ENCODE measurements at places on chromosomes 12 and 14.

DNA sequence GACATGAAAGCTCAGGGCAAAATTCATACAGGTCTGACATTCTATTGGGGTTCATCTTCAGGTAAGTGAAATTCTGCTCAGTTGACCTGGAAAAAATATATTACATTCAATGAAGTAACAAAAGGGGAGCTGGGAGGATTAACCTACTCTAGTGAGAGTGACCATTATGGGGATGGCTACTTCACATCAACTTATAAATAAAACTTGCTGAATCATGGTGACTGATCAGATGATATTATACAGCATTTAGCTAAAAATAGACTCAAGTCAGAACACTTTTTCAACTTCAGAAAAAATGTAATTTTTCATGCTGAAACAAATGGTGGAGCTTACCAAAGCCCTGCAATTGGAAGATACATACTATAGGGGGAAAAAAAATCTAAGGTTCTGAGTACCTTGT lies 800.2 kb downstream of the FSCB start:
- H3K4me3 ChIP-seq = no peak overlapping the region
- no peaks in the 10 kb centered on the region for H3K27me3 ChIP-seq
- H3K27ac ChIP-seq = no peak overlapping the region
- no peaks in the 10 kb centered on the region for H3K4me1 ChIP-seq
- no peak for DNase-seq

GRCh38 chr12:70722584-70723343 lies 85.5 kb upstream of the PTPRB start:
- no peaks in the 10 kb centered on the region for H3K36me3 ChIP-seq
- no peak overlapping the region for H3K27ac ChIP-seq
- H3K4me3 ChIP-seq = peak overlapping the region; percentile 7
- peaks cover 15% of the 10 kb centered on the region for H3K4me1 ChIP-seq

GRCh38 chr14:21041676-21042433 lies at the start of gene RNASE7:
Gene RNASE7, plus strand, starts transcription at chr14:21042362. Its CDS starts 631 bp downstream, at chr14:21042993.
- peaks cover 7% of the 10 kb centered on the region for H3K4me1 ChIP-seq
- peaks cover 13% of the 10 kb centered on the region for H3K27me3 ChIP-seq
- no peaks in the 10 kb centered on the region for H3K36me3 ChIP-seq
- no peak within 1 kb of the TSS for H3K4me3 ChIP-seq
- no peak within 1 kb of the TSS for H3K27ac ChIP-seq

DNA sequence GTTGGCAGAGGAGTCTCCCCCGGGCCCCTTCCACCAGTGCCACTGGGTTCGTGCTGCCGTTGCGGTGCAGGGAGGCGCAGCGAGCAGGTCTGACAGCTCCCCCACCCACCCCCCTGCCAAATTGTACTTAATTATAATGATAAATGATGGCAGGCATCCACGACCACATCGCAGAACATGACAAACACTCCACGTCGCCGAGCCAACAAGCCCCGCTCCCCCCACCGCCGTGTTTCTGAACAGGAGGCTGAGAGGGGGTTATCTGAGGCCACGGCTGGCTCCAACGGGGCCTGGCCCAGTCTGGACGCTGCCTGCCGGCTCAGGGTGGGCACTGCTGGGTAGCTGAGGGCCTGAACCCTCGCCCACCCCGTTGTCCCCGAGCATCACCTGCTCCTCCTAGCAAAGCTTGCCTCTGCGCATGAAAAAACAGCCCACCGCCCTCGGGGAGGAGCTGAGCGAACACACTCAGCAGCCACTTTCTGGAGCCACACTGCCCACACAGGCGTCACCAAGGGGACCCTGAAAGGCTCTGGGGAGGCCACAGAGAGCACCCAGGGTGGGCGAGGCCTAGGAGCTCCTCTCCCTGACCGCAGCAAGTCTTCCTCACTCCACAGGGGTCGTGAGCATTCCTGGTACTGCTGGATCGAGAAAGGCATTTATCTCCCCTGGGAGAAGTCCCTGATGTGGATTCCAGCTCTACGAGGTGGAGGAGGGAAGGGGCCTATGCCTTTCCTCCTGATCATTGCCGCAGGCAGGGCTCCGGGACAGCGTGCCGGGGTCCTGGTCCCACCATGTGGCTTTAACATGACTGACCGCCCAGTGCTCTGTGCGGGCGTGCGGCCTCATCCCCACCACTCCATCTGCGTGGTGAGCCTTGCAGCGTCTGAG lies 35.4 kb upstream of the DIO3 start:
- H3K4me1 ChIP-seq = peaks cover 14% of the 10 kb centered on the region
- H3K4me3 ChIP-seq = no peak overlapping the region
- DNase-seq = no peak
- H3K27ac ChIP-seq = no peak overlapping the region
- peaks cover 6% of the 10 kb centered on the region for H3K27me3 ChIP-seq
- H3K36me3 ChIP-seq = no peaks in the 10 kb centered on the region

DNA sequence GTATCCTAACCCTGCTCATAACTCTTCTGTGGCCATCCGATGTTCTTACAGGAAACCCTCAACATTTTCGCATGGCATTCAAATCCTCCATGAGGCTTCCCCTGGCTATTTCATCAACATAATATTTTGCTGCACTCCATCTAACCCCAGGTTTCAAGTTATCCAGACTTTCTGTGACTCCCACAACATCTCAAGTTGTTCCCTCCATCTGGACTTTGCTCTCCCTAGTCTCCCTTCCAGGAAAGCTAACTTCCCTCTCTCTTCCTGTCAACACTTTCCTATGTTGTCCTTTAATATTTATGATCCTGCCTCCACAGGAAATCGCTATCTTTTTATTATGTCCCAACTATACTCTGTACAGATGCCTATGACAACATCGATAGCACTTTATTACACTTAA lies 146.1 kb downstream of the METTL25 start:
- no peak for DNase-seq
- H3K4me1 ChIP-seq = no peaks in the 10 kb centered on the region
- peaks cover 11% of the 10 kb centered on the region for H3K27me3 ChIP-seq
- no peak overlapping the region for H3K4me3 ChIP-seq
- no peak overlapping the region for H3K27ac ChIP-seq

DNA sequence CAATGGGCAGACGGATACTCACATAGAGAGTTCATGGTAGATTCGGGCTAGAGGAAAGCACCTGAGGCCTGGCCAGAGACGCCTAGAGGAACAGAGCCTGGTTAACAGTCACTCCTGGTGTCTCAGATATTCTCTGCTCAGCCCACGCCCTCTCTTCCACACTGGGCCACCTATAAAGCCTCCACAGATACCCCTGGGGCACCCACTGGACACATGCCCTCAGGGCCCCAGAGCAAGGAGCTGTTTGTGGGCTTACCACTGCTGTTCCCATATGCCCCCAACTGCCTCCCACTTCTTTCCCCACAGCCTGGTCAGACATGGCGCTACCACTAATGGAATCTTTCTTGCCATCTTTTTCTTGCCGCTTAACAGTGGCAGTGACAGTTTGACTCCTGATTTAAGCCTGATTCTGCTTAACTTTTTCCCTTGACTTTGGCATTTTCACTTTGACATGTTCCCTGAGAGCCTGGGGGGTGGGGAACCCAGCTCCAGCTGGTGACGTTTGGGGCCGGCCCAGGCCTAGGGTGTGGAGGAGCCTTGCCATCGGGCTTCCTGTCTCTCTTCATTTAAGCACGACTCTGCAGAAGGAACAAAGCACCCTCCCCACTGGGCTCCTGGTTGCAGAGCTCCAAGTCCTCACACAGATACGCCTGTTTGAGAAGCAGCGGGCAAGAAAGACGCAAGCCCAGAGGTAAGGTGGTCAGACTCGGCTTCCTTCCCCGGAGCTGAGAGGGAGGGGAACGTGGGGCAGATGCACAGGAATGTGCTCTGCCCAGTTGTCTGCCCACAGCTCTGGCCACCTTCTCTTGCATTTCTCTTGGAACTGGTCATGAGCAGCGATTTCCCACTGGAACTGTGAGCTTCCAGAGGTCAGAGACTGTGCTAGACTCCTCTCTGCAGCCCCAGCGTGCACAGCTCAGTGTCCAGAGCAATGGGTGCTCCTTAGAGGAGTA lies at the start of gene CD4:
CD4 (plus strand) TSS at position 557 of the 953 bp plus-strand sequence. CDS start 10,611 bp downstream, outside the sequence.
- DNase-seq = no peak
- H3K4me3 ChIP-seq = no peak within 1 kb of the TSS
- peaks cover 46% of the 10 kb centered on the region for H3K4me1 ChIP-seq
- H3K27ac ChIP-seq = peak within 1 kb of the TSS; percentile 84

GRCh38 chr14:61560323-61560722 lies 135.0 kb upstream of the HIF1A start:
- H3K4me1 ChIP-seq = peaks cover 17% of the 10 kb centered on the region
- no peak overlapping the region for H3K27ac ChIP-seq
- no peaks in the 10 kb centered on the region for H3K36me3 ChIP-seq
- H3K27me3 ChIP-seq = no peaks in the 10 kb centered on the region
- DNase-seq = no peak

DNA sequence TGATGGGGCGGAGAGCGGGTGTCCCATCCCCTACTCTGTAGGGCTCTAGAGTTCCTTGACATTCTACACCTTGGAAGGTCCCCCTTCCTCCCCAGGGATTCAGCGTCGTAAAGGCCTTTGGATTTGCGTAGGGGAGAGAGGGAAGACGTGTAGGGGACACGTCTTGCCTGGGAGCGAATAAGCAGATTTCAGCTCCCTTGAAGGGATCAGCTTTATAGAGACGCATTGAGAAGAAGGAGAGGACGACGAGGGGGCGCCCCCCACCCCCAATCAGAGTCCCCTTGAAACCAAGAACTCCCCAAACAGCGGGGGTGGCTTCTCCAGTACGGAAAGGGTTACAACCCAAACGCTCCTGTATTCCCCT lies 324 bp downstream of the CALCOCO1 start:
- DNase-seq = no peak
- H3K27me3 ChIP-seq = no peaks in the 10 kb centered on the region
- H3K27ac ChIP-seq = peak overlapping the region; percentile 95
- H3K4me1 ChIP-seq = peaks cover 17% of the 10 kb centered on the region

- DNase-seq = no peak
- H3K27me3 ChIP-seq = peaks cover 9% of the 10 kb centered on the region
- no peaks in the 10 kb centered on the region for H3K4me1 ChIP-seq
Observed at GRCh38 chr12:117857632-117858612, 110.9 kb downstream of the KSR2 start.

DNA sequence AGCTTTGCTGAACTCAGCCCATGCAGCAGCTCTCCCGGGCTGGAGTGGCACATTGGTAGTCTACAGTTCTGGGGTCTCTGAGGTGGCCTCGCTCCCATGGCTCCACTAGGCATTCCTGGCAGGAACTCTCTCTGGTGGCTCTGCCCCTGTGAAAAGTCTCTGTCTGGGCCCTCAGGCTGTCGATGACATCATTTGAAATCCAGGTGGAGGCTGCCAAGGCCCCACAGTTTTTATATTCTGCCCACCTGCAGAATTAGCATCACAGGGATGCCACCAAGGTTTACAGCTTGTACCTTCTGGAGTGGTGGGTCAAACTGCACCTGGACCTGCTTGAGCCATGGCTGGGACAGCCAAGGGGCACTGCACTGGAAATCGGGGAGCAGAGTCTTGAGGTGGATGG lies 31.6 kb downstream of the KRT80 start:
- H3K36me3 ChIP-seq = no peaks in the 10 kb centered on the region
- no peaks in the 10 kb centered on the region for H3K27me3 ChIP-seq
- DNase-seq = no peak
- H3K27ac ChIP-seq = no peak overlapping the region
- peaks cover 28% of the 10 kb centered on the region for H3K4me1 ChIP-seq

GRCh38 chr14:90373887-90374286 lies 22.9 kb upstream of the CALM1 start:
- no peak overlapping the region for H3K4me3 ChIP-seq
- DNase-seq = no peak
- H3K27ac ChIP-seq = no peak overlapping the region
- H3K36me3 ChIP-seq = no peaks in the 10 kb centered on the region
- H3K27me3 ChIP-seq = no peaks in the 10 kb centered on the region
- peaks cover 2% of the 10 kb centered on the region for H3K4me1 ChIP-seq

DNA sequence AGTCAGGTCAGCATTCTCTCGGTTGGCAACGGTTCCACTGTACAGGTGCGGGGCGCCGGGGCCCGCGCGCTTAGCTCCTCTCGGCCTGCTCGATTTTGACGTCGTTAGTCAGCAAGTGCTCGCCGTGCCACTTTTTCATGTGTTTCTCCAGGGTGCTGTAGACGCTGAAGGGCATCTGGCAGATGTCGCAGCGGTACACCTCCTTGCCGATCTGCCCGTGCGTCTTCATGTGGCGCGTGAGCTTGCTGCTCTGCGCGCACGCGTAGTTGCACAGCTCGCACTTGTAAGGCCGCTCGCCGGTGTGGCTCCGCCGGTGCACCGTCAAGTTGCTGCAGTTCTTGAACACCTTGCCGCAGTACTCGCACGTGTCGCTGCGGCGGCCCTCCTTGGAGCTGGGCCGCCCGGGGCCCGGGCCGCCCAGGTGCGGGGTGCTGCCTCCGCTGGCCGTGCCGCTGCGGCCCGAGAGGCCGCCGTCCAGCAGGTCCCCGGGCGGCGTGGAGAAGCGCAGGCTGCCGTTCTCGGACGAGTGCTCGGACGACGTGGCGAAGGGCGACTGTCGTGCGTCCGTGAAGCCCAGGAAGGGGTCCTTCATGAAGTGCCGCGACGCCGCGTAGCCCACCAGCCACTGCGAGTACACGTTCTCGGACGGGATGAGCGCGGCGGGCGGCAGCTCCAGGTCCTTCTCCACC lies 97.8 kb downstream of the BCL11B start:
- no peak for DNase-seq
- H3K27ac ChIP-seq = peak overlapping the region; percentile 80
- H3K36me3 ChIP-seq = peaks cover 77% of the 10 kb centered on the region

DNA sequence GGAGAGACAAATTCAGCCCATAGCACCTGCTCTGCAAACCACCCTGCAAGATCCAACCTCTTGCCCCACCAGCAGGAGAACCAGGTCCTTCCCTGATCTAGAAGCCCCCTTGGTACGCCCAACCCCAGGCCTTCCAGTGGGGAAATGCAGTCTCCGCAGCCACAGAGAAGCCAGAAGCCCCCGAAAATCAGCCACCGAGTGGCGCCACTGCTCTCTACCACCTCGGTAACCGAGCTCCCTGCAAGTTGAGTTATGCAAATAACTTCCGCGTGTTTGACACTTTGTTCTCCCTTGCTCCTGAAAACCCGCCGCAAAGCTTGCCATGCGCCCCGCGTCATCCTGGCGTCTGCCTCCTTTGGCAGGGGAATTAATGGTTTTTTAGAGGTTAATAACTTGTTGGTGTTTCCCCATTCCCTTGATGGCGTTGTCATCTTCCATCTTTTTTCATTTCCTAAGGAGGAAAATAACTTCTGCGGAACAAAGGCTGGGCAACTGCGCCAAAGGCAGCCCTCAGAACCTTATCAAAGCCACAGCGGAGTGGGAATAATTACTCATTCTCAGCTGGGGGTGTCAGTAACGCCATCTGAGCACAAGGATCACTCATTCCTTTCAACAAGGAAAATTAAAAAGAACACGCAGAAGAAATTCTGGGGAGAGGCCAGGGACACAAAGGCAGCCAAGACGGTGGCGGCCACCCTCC lies 60.4 kb downstream of the FZD10 start:
- no peak for DNase-seq
- H3K4me3 ChIP-seq = no peak overlapping the region
- no peaks in the 10 kb centered on the region for H3K4me1 ChIP-seq
- peaks cover 5% of the 10 kb centered on the region for H3K36me3 ChIP-seq

- H3K4me3 ChIP-seq = no peak overlapping the region
- H3K4me1 ChIP-seq = peaks cover 20% of the 10 kb centered on the region
- no peaks in the 10 kb centered on the region for H3K36me3 ChIP-seq
- H3K27ac ChIP-seq = no peak overlapping the region
- H3K27me3 ChIP-seq = no peaks in the 10 kb centered on the region
Observed at GRCh38 chr12:89250636-89251035, 101.7 kb downstream of the DUSP6 start.

GRCh38 chr14:60485598-60486251 lies at the start of gene C14orf39:
Gene C14orf39, minus strand, starts transcription at chr14:60486063. Its CDS starts 985 bp downstream, at chr14:60485078.
- H3K27ac ChIP-seq = peak within 1 kb of the TSS; percentile 37
- DNase-seq = peak; percentile 9
- peaks cover 3% of the 10 kb centered on the region for H3K4me1 ChIP-seq
- peak within 1 kb of the TSS; percentile 51 for H3K4me3 ChIP-seq

- no peaks in the 10 kb centered on the region for H3K36me3 ChIP-seq
- no peaks in the 10 kb centered on the region for H3K27me3 ChIP-seq
- peaks cover 32% of the 10 kb centered on the region for H3K4me1 ChIP-seq
- peak overlapping the region; percentile 20 for H3K27ac ChIP-seq
- DNase-seq = no peak
Observed at GRCh38 chr14:102945346-102946130, 23.1 kb downstream of the AMN start.

Measured in naive thymus-derived CD8-positive, alpha-beta T cell (primary cell).